Panc1 (cell line): ENCODE measurements at places on chromosomes 2 and 18.

GRCh38 chr2:197996583-197996982 lies 192.2 kb downstream of the PLCL1 start:
- no peak for DNase-seq

GRCh38 chr2:215136669-215137328 lies 1.6 kb downstream of the ABCA12 start:
- DNase-seq, result no peak

- no peak for DNase-seq
Observed at GRCh38 chr2:50108245-50108644, 923.7 kb downstream of the NRXN1 start.

DNA sequence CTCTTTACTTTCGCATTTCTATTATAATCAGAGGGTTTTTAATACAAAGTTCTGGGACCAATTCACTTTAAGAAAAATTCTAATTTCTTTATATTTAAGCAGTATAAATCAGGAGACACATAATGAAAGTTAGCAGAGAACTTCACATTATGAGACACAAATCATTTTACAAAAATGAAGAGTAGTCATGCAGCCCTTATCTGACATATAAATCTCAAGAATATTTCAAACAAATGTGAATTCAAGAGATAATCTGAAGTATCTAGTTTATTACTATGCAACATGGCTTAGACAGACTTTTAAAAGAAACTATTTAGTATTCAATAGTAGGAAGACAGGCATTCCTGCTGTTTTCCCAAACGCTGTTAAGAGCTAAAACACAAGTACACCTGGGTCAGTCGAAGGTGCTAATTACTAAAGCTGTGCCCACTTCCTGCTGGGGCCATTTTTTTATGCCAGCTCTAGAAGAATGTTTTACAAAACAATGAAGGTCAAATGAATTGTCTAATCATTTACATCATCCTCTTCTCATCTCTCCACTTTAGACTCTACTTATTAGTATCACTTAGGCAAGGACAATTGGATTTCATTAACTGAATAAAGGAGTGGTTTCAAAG lies 40.2 kb downstream of the CWC22 start:
- no peak for DNase-seq

GRCh38 chr2:229485857-229486256 lies 214.8 kb upstream of the PID1 start:
- DNase-seq, result no peak

DNA sequence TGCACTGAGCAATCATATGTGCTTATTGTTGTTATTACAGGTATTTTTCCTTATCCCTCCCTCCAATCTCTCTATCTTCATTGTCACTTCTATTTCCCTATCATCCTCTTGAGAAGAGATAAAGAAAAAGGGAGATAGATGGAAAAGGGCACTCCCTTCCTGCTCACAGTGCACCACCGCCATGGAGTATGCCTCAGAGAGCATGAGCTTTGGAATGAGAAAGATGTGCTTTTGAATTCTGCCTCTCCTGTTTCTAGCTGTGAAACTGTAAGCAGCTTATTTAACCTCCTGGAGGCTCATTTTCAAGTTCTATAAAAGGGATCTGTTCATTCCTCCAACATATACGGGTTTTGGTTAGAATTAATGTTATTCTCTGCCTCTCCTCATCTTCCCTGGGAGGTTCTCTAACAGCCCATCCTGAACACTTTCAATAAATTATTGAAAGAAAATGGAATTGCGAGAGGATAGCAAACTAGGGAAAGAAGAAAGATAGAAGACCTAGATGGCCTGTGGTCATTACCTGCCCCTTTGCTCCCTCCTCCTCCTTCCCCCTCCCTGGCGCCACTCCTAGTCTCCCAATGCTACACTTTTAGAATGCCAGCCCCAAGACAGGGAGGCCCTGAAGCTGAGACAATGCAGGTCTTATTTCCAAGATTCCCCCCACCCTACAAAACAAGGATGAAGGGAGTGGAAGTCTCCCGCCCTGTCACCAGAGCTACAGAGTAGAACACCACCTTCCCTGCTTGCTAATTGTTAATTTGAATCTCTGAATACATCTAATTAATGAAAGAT lies 37.8 kb downstream of the FIGN start:
- DNase-seq, result no peak

- DNase-seq, result no peak
Observed at GRCh38 chr2:219002395-219003266, 9.4 kb upstream of the CRYBA2 start.

GRCh38 chr2:24652265-24653182 lies 140.7 kb downstream of the PTRHD1 start:
- DNase-seq, result no peak

DNA sequence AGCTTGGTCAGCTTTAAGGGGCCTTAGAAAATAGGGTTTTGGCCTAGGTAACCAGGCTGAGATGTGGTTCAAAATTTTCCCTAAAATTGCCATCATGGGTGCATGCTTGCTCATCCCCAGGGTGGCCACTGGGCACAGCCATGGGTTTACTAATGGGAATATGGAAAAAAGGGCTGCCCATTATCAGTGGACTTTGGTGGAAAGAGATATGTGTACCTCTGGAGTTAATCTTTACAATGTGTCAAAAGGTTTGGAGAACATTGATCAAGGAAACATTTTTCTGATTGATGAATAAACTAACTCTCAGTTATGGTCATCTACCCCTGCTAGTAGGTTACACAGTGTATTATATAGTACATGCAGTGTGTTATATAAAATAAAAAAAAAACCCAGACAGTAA lies 13.1 kb downstream of the KDM3A start:
- no peak for DNase-seq

DNA sequence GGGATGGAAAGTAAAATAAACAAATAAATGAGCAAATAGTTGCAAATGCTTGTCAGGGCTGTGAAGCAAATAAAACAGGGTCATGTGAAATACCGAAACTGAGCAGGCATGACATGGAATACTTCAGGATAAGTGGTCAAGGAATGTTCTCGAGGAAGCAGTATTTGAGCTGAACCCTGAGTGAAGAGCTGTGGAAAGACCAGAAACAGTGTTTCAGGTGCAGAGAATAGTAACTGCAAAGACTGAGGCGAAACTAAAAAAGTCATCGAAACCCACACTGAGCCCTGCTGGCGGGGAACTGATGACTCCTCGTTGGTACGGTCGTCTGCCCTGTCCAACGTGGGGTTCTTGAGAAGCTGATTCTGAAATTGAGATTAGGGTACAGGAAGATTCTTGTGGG lies 27.2 kb upstream of the MYCN start:
- DNase-seq, result no peak

- DNase-seq, result no peak
Observed at GRCh38 chr2:58866040-58866439, 624.9 kb upstream of the FANCL start.

GRCh38 chr18:80191264-80191663 lies 56.0 kb downstream of the PARD6G start:
- DNase-seq, result no peak

GRCh38 chr2:6957910-6958615 lies 40.9 kb downstream of the RNF144A start:
- DNase-seq, result no peak
